ENCODE measurements at places on chromosomes 5 and 9.

- no peak for DNase-seq
These were observed 6.2 kb downstream of the ANGPTL2 start for GRCh38 chr9:127116088-127116726.

DNA sequence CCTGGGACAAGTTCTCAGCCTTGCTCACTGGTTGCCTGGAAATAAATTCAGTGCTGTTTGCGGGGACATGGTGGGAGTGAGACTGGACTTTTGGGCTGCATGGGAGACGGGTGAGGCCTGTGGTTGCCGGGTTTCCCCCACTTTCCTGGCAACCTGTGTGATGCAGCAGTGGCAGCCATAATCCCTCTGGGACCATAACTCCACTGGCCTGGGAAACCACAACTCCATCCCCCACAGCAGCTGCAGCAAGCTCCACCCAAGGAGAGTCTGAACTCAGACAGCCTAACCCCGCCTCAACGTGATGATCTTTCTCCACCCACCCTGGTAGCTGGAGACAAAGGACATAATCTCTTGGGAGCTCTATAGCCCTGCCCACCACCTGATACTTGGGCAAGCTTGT, 349.9 kb downstream of the PIK3R1 start:
- DNase-seq, result no peak

- DNase-seq, result no peak
These were observed 171.8 kb upstream of the TUT7 start for GRCh38 chr9:86526021-86526420.

GRCh38 chr5:177505075-177505474, 4.6 kb downstream of the DOK3 start:
- no peak for DNase-seq

DNA sequence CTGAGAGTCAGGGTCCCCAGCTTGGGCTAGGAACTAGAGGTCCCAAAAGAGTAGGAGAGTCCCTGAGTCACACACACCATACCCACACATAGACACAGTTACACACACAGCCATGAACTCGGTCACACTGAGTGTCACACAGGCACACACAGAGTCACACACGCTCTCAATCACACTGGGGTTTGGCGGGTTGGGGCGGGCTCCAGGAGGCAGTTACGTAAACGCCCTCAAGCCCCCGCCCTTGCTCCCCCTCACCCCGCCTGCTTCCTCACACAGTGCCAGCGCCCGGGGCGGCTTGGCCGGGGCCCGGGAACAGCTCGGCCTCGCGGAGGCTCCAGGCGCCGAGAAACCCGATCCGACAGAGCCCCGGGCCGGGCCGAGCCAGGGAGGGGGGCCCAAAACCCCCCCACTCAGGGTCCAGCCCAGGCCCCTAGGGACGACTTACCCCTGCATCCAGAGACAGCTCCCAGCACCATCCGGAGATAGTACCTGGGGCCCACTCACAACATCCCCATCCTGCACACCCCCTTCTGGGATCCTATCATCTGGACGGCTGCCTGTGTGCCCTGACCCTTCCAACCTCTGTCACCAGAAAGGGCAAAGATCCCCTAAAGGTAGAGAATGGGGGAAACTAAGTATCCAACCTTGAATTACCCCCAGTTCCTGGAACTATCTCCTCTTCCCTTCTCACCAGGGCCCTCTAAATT, 3.5 kb upstream of the CNTFR start:
- no peak for DNase-seq

DNA sequence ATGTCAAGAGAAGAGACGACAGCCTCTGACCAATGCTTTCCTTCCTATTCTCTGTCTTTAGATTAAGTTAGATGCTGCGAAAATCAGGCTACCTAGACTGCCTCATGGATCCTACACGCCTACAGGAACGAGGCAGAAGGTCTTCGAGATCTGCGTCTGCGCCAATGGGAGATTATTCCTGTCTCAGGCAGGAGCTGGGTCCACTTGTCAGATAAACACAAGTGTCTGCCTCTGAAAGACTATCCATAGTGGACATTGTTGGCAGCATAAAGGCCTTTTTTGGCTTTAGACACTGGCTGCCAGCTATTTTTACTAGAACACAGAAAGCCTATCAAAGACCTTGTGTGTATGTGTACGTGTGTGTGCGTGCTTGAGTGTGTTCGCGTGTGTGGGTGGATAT, 90.9 kb upstream of the PPP1R2B start:
- DNase-seq, result no peak

- peak; percentile 83 for DNase-seq
These were observed 22.5 kb downstream of the TICAM2 start for GRCh38 chr5:115579747-115580173.

GRCh38 chr9:95574176-95574575, 57.4 kb upstream of the PTCH1 start:
- no peak for DNase-seq

DNA sequence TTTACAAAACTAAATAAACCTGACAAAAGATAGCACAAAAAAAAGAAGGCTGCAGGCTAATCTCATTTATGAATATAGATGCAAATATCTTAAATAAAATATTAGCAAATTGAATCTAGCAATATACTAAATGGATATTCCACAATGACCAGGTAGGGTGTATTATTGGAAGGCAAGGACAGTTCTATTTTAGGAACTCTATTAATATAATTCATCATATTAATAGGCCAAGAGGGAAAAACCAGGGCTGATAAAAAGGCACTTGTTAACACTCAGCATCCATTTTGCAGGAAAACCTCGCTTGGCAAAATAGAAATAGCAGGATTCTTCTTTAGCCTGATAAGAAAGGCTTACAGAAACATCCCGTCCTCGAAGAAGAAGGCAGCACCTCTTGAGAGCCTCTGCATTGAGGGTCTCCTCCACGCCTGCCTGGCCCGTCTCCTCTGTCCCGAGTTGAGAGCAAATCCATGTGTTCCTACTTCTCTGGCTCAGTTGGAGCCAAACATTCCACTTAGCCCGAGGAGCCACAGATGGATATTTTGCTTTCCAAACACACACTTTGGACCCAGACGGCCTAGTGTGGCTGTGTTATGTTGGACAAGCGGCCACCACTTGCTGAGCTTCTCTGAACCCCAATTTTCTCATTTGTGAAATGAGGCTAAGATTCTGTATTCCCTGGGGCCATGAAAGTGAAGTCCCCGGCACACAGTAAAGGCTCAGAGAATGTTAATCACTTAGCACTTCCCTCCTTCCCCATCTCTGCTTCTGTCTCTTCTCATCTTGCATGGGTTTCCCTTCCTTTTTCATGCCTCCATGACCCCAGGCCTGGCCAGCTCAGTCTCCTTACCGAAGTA, 181.8 kb upstream of the MVB12B start:
- no peak for DNase-seq

DNA sequence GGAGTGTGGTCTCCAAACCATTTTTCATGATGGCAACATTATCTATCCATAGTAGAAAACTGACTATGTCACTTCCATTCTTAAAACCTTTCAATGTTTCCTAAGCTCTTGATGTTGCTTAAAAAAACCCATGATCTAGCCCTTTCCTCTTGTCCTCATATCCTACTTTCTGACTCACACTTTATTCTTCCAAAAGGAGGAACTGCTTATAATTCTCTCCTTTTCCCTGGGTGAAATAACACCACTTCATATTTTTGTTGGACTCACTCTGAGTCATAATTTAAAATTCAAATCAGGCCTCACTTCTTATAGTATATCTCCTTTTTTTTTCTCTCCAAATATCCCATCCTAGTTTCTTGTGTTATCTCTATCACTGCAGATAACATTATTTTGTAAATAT, 513.9 kb downstream of the MAN2A1 start:
- DNase-seq, result peak; percentile 64

- no peak for DNase-seq
These were observed 26.0 kb downstream of the NSG2 start for GRCh38 chr5:174071484-174071883.

- DNase-seq, result peak; percentile 65
These were observed 37.3 kb upstream of the EGFL7 start for GRCh38 chr9:136625101-136626065.

- no peak for DNase-seq
These were observed 202.7 kb downstream of the ATP10B start for GRCh38 chr5:160649304-160649703.

- DNase-seq, result no peak
These were observed 39.3 kb upstream of the SLC27A6 start for GRCh38 chr5:128925973-128926372.

- peak; percentile 96 for DNase-seq
These were observed 4.7 kb downstream of the SKP2 start for GRCh38 chr5:36156619-36157018.

DNA sequence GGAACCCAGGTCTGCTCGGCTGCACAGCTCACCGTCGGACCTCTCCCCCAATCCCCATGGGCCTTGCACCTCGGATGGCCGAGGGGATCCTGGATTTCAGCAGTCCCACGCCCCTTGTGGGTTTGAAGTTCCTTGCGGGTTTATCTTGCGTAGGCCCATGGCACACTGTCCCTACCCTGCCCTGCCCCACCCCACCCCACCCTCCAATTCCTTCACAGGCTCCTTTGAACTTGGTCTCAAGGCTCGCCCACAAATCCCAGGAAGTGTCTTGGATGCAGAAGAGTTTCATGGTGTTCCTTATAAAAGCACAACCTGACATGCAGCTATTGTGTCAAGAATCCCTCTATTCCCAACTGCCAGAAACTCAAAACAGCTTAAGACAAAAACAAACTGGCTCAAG, 11.2 kb upstream of the SMIM23 start:
- no peak for DNase-seq

DNA sequence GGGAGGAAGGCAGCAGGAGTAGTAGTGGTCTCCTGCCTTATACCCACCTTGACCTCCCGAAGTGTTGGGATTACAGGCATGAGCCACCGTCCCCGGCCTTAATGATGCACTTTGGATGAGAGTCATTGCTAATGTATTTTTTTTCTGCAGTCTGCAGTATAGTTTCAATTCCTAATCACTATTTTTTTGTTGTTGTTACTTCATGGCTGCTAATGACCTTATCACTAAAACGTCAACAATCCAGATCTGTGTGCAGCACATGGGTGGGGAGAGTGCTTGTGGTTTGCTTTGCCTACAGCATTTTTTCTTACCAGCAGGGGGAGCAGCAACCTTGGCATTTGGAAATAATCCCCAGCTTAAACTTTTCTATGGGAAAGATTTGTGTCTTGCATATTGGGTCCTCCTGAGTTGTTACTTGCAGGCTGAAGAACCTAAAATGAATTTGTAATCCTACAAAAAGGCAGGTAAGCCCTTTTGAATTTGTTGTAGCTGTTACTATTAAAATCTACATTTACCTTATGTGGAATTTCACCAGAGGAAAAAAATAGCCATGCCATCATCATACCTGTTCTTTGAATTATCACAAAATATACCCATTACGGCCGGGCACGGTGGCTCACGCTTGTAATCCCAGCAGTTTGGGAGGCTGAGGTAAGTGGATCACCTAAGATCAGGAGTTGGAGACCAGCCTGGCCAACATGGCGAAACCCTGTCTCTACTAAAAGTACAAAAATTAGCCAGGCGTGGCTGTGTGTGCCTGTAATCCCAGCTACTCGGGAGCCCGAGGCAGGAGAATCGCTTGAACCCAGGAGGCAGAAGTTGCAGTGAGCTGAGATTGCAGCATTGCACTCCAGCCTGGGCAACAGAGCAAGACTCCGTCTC, 6.3 kb upstream of the MED7 start:
- peak; percentile 71 for DNase-seq

DNA sequence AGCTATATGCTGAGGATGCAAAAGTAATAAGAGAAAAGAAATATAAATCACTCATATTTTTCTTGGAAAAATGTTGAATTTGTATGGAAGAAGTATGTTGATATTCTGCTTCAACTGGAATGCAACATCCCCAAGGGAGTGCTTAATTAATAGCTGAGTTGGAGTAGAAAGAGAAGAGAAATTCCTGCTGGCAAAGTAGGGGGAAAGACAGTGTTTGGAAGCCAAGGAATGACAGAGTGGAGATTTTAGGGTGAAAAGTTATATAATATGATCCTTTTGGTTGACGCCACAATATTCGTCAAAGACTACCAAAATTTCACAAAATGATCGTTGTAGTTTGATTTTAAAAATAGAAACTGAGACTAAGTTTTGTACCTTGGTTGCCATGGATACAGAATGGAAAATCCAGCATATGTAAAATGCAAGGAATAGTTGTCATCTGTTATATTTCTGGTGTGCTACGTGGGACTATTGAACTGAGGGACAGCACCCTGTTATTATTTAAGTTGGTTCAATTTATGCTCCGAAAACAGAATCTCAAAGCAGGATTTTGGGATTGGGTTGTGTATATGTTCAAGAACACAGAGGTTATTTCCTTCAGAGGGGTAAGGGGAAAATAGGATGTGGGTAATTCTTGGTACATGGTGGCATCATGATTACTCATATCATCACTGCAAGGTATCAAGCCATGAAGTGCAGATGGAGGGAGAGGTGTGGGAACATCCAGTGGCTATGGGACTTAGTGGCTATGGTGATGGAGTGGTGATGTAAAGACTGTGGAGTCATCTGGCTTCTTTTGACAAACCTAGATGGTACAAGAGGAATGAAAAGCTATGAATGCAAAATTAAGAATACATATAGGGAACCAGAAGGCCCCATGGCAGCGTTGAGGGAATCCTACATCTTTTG, 61.0 kb downstream of the SUB1 start:
- DNase-seq, result peak; percentile 74

GRCh38 chr5:150438873-150439546, 10.5 kb downstream of the RPS14 start:
- DNase-seq, result no peak

GRCh38 chr9:114091711-114092110, 7.4 kb downstream of the KIF12 start:
- no peak for DNase-seq

- peak; percentile 64 for DNase-seq
These were observed 2.1 kb downstream of the CHSY3 start for GRCh38 chr5:129906177-129906887.

- peak; percentile 61 for DNase-seq
These were observed 93.5 kb downstream of the GLDC start for GRCh38 chr9:6552033-6552432.

Measured in fibroblast of skin of scalp (primary cell).